Upper lobe of left lung (tissue), 6 donors: ENCODE measurements at places on chromosomes 11 and 22. TPM values are rescaled to one million over a fixed set of nuclear protein-coding genes. Genes with fewer than 3 reads are reported as not detected.

DNA sequence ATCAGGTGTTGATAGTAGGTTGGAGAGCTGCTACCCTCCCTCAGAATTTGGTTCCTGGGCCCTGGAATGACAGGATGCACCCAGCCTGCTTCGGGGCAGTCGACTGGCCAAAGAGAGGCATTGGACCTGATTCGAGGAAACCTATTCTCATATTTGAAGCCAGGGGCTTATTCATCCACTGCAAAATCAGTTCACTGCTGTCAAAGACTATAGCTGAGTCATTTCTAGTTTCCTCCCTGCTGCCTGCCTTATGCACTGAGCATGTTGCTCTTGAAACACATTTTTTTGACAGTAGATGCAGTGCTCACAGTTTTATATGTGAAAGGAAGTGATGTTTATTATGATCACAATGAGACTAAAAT, 565.4 kb downstream of the ETS1 start:
- no peak for DNase-seq

DNA sequence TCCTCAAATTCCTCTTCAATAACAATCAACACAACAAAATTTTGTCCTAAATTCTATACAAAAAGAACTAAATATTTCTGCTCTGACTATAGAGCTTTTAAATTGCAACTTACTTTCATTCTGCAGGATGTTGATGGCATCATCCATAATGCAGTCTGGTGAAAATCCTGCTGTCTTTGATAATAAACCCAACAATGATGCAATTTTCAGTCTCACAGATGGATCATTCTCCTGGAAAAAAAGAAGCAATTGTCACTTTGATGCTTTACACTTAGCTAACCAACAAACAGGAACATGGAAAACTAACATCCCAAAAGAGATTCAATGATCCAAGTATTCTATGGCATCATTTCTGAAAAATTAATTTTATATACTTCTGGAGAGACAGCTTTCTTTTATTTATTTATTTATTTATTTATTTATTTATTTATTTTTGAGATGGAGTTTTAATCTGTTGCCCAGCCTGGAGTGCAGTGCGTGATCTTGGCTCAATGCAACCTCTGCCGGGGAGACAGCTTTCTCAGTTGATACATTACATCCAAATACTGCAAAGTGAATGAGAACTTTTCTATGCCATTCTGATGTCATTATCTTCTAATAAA, 13.0 kb downstream of the INTS4 start:
- DNase-seq: no peak

DNA sequence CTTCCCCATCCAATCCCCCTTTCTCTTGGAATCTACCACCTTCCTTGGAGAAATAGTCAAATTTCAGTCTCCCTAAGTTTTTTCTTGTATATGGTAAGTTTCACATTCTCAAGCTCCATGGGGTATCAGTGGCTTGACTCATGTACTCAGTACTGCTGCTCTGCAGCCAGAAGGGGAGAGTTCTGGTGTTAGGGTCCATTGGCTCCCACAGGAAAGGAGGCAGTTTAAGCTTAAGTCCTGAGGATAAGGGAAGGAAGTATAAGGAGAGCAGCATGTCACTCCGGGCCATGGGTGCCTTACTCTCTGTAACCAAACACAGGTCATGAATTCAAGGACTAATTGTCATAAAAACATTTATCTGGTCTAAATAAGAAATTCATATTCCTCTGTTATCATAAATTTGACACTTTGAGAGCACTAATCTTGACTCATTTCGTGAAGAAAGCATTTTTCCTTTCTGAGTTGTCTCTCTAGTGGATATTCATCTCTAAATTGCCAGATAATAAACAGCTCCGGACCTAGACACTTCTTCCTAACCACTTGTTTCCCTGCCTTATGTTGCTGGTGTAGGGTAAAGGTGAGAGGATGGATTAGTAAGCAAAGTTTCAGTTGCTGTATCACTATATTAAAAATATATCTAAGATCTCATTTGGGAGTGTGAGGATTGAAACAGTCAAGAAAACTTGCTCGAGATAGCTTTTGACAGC, 20.1 kb upstream of the SORL1 start:
- no peak for DNase-seq

DNA sequence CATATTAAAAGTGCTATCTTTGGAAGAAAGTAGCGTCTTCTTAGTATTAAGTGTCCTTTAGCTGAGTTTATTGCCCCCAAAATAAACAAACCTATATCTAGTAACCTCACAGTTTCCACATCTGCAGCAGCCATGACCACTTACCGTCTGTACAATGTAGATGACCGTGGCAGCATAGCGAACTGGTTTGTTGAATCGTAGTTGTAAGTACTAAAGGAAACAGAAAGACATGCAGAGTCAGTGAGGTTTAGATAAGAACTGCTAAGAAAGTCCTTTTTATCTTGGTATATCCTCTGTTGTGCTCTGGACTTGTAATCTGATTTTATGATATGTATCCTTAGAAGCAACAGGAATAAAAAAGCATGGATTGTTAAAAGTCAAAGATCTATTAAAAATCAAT, 9.4 kb downstream of the SLC5A12 start:
- DNase-seq: no peak

DNA sequence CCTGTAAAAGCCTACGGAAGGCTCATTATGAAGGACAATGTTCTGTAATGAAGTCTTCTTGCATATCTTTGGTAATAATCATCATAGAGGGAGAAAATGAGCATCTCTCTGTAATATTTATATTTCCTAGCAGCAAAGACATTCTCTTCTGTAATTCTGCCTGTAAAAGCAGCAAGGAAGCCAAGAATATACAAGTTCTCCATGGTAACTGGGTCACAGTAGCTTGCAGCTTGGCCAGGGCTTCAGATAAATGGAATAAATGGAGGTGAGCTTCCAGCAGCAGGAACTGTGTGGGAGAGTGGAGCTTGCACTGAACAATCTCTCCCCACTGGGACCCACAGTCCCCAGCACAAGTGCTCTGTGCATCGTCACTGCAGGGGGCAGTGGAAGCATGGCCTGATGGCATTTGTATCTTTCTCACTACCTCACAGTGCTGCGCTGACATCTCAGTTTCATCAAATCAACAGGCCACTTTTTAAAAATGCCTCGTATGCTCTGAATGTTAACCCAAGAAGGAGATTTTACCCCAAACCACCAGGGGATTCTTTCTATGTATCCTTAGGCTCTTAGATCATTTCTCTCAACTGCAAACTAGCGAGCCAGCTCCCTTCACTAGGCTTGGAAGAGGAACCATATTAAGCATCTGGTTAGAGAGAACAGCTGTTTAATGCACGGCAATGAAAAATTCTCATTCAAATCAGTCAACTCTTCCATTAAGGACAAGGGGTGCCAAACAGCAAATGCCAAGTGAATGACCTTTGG, 1059.7 kb downstream of the OPCML start:
- DNase-seq: no peak

DNA sequence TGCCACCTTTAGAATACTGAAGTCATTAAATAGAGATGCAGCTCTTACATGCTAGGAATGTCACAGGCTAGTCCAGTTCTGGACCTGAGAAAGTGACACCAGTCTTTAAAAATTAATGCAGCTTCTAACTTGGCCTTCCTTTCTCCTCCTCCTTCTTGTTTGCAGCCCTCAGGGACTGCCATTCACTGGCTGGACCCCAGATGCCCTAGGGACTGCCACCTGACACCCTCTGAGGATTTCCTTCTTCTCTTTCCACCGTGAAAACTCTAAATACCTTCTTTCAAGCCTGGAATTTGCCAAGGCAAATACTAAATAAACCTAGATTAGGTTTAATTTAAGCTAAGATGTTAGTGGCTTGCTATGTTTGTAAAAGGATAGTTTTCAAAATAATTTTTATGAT, 78.4 kb downstream of the MUC15 start:
- DNase-seq: no peak

GRCh38 chr11:15724601-15725000, 609.9 kb downstream of the INSC start:
- no peak for DNase-seq

- DNase-seq: no peak
Observed at GRCh38 chr11:108863528-108863927, 198.7 kb downstream of the DDX10 start.

- no peak for DNase-seq
Observed at GRCh38 chr22:38136607-38137006, 26.1 kb upstream of the BAIAP2L2 start.

DNA sequence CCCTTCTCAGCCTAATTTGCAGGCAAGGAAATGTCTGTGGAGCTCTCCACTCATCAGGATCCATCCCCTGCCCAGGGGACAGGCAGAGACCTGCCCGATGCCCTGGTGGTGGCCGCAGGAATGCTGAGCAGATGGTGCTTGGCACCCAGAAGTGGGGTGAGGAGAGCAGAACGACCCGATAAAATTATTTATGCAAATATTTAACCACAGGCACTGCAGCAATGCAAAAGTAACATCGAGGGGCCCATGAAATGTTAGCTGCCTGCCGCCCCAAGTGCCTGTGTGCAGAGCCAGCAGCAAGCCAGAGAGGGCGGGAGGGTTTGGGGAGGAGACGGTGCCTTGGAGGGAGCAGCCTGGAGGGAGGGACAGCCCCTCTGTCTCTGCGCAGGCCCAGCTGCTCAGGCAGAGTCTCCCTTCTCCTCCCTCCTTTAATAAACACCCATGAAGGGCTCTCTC, 205.5 kb downstream of the CTTN start:
- DNase-seq: no peak

GRCh38 chr11:2583605-2583958, 116.2 kb downstream of the KCNQ1OT1 start:
- DNase-seq: no peak

DNA sequence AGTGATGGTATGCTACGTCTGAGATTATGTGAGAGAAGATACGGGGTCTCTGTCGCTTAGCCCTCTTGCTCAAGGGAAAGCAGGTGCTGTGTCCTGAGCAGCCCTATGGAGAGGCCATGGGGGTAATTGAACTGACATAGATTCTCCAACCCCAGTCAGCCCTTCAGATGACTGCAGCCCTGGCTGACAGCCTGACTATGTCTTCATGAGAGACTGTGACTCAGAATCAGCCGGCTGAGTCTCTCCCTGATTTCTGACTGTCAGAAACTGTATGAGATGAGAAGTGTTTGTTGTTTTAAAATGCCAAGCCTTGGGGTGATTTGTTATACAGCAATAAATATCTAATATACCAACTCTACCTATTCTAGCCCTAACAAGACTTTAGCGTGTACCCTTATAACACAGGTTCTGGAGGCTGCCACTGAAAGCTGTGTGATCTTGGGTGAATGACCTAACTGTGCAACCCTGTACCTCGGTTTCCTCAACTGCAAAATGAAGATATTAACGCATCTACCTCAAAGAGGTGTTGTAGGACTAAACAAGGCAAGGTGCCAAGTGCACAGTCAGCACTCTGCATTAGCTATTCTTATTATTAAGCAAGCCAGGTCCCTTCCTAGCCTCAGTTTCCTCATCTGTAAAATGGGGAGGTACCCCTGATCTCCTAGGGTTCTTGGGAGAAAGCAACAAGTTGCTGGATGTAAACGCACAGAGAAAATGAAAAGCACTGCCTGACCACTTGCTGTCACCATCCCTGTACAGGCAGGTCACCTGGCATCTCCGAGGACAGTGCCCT, 24.9 kb downstream of the SLC43A1 start:
- DNase-seq: no peak

GRCh38 chr11:78815831-78816230, 241.2 kb upstream of the NARS2 start:
- no peak for DNase-seq

Gene IRAG1
- 8.8 TPM for total RNA-seq

Gene DDIAS
- total RNA-seq: 1.3 TPM

Gene OR56B4
- total RNA-seq: not detected

Gene TIMM8B
- 29.3 TPM for total RNA-seq

Gene CRYBA4
- total RNA-seq: not detected

Gene SLC1A2
- total RNA-seq: 1.5 TPM

Gene EML3
- total RNA-seq: 83.2 TPM

Gene PGA5
- total RNA-seq: not detected
